ENCODE measurements at places on chromosomes 3 and 15.

- no peak for DNase-seq
Measured at GRCh38 chr3:102224171-102224570, 210.6 kb upstream of the ZPLD1 start.

GRCh38 chr3:55508335-55508734, 21.2 kb upstream of the WNT5A start:
- DNase-seq: no peak

DNA sequence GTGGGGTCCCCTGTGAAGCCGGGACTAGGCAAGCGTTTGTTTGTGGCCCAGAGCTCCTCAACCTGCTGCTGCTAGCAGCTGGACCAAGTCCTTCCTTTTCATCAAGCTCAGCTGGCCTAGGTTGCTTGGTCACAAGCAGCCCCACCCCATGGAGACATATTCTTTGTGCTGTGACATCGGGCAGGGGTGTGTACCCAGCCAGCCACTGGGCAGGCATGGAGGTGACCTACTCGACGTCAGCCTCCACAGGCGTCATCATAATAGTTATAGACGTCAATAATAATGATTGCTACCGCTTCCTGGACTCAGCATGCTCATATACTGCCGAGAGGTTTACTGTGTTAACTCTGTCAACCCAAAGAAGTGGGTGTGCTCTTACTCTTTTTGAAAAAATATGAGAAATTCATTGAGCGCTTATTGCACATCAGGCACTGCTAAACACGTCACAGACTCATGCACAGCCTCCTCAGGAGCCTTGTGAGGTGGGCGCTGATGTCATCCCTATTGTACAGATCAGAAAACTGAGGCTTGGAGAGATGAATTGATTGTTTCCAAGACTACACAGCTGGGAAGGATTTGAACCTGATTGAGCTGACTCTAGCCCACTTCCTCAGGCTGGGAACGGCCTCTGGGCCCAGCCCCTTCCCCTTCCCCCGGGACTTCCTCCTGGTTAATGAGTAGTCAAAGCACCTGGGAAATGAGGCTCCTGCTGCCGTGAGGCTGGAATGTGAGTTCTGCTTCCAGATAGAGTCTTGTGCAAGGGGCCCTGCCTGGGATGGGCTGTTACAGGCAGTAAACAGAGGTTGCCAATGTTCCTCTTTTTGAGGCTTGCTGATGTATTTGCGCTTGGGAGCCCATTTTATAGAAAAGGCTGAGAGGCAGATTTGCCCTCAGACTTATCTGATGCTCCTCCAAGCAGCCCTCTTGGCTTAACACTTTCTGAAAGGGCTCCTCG, 16.2 kb downstream of the SLC6A6 start:
- no peak for DNase-seq

DNA sequence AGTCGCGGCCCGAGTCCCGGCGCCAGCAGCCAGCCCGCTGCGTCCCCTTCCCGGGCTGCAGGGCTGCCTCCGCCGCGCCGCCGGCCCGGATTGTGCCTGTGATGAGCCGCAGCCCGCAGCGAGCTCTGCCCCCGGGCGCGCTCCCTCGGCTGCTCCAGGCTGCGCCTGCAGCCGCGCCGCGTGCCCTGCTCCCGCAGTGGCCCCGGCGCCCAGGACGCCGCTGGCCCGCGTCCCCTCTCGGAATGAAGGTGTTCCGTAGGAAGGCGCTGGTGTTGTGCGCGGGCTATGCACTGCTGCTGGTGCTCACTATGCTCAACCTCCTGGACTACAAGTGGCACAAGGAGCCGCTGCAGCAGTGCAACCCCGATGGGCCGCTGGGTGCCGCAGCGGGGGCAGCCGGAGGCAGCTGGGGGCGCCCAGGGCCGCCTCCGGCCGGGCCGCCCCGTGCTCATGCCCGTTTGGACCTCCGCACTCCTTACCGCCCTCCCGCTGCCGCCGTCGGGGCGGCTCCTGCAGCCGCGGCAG, 1.2 kb downstream of the CHST2 start:
- peak; percentile 44 for DNase-seq

- no peak for DNase-seq
Measured at GRCh38 chr3:4906107-4906621, 73.1 kb upstream of the BHLHE40 start.

GRCh38 chr3:99159220-99159762, 257.8 kb upstream of the DCBLD2 start:
- no peak for DNase-seq

GRCh38 chr3:100465892-100466777, 26.3 kb upstream of the TMEM45A start:
- DNase-seq: no peak

GRCh38 chr15:64740311-64741170, 34.8 kb downstream of the RBPMS2 start:
- DNase-seq: peak; percentile 81

- no peak for DNase-seq
Measured at GRCh38 chr3:15427981-15428380, 583 bp downstream of the EAF1 start.

DNA sequence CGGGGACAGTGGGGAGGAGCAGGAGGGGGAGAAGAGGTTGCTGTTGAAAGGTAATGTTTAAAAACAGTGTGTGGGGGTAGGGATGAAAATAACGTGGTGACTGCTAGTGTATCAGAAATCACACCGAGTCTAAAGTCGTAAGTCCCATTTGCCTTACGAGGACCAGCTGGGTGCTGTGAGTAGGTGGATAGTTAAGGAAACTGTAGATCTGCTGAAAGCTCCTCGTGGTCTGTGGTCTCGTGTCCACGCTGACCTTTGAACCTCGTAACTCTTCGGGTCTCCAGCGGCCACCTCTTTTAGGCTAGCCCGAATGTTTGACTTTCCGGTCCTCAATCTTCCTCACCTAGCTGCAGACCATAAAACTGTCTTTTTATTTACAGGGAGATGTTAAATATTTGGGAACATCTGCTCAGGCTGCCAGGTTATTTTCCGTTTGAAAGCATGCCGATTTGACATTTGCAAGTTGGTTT, 29.3 kb upstream of the ST3GAL6 start:
- DNase-seq: no peak

- DNase-seq: no peak
Measured at GRCh38 chr3:14431452-14431916, 29.1 kb downstream of the SLC6A6 start.

GRCh38 chr15:100690032-100690794, 87.8 kb downstream of the ASB7 start:
- DNase-seq: no peak

DNA sequence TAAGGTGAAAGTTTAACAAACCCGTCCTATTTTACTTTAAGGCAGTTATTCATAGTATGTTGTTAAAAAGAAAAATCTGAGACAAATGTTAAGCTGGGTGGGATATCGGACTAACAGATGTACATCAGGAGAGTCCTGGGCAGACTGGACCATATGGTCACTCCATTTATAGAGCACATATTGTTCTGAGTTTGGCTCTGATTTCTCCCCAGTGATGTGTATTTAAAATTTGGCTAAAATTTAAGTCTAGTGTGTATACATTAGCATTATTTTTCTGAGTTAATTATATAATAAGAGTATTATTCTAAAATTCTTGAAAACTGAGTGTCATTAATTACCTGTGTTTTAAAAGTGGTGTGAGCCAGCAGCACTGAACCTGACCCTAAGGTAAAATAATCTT, 6.1 kb downstream of the GMPS start:
- DNase-seq: no peak

- no peak for DNase-seq
Measured at GRCh38 chr15:64348455-64348854, 7.5 kb downstream of the CSNK1G1 start.

GRCh38 chr15:30913761-30914160, 10.0 kb downstream of the FAN1 start:
- no peak for DNase-seq

- no peak for DNase-seq
Measured at GRCh38 chr3:150771600-150771999, 8.6 kb upstream of the SIAH2 start.

- DNase-seq: no peak
Measured at GRCh38 chr3:193021506-193022010, 103.9 kb upstream of the MB21D2 start.

DNA sequence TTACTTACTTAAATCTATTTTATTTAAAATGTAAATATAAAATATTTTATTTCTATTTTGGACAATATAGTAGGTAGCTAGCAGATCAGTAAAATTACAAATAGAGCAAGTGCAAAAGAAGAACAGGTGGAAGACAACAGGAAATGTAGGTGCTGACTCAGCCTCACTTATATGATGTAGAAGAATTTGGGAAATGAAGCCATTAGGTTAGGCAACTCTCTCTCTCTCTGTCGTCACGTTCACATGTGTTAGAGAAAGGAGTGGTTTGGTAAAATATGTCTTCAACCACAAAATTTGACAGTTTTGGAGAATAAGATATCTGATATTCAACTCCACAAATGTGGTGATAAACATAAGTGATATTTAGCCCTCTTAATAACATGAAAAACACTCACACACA, 532.5 kb upstream of the KCNMB2 start:
- DNase-seq: no peak

GRCh38 chr15:43934480-43934879, 107.7 kb downstream of the WDR76 start:
- DNase-seq: no peak

DNA sequence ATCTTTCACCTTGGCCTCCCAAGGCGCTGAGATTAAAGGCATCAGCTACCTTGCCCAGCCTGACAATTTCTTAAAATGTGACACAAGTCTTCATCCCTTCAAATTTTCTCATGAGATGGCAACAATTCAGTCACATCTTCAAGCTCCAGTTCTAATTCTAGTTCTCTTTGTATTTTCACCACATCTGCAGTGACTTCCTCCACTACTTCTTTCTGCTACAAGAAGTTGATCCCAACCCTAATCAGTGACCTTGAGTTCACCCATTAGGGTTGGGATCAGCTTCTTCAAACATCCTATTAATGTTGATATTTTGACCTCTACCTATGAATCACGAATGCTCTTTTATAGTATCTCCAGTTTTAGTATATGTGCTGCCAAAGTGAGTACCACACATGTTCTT, 59.8 kb downstream of the TRIM71 start:
- no peak for DNase-seq

- DNase-seq: no peak
Measured at GRCh38 chr3:39176025-39176714, 16.2 kb downstream of the XIRP1 start.

- DNase-seq: no peak
Measured at GRCh38 chr3:151178208-151178845, 24.7 kb downstream of the GPR171 start.

- DNase-seq: no peak
Measured at GRCh38 chr15:62606376-62607113, 436.0 kb upstream of the TPM1 start.

GRCh38 chr3:50156549-50157493, 1.7 kb downstream of the SEMA3F start:
- DNase-seq: no peak

DNA sequence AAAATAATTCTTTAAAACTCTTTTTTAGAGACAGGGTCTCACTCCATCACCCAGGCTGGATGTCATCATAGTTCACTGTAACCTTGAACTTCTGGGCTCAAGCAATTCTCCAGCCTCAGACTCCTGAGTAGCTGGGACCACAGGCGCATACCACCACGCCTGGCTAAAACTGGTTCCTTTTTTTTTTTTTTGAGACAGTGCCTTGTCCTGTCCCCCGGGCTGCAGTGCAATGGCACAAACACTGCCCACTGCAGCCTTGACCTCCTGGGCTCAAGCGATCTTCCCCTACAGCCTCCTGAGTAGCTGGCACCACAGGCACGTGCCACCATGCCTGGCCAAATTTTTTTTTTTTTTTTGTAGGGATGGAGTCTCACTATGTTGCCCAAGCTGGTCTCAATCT, 23.7 kb upstream of the FURIN start:
- no peak for DNase-seq

GRCh38 chr3:194109192-194109863, 26.6 kb upstream of the HES1 start:
- DNase-seq: no peak

DNA sequence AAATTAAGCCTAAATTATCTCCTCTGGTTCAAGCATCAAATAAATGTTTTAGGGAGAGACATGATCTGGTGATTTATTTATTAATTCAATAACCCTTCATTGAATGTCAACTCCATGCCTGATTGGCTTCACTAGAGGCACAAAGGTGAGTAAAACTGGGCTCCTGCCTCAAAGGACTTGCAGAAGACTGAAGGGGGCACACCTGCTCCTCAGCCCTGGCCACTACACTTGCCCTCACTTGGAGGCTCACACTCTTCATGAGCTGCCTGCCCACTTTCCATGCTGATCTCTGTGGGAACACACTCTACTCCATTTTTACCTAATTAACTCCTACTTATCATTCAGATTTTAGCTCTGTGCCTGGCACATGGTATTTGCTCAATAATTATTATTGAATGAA, 84.4 kb upstream of the KCNMB2 start:
- DNase-seq: no peak

GRCh38 chr3:138202945-138203701, 16.0 kb downstream of the ARMC8 start:
- DNase-seq: no peak

DNA sequence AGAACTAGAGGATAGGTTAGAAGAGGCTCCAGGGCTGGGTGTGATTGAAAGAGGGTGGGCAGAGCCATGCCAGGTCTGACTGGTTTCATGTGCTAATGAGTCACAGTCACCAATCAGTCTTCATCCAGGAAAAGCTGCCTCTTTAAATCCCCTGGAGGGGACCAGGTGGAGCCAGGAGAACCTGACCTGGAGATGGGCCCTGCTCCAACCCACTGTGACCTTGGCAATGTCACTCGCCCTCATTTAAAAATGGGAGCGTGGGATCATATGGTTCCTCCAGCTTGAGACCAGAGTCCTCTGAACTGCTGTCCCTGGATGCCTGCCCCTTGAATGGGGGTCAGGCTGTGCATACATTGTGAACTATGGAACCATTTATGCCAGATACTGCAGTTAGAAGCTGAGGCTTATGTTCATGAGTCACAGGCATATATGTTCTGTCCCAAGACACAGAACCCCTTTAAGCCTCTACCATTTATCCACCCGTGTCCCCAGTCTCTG, 23.0 kb downstream of the HES1 start:
- no peak for DNase-seq

DNA sequence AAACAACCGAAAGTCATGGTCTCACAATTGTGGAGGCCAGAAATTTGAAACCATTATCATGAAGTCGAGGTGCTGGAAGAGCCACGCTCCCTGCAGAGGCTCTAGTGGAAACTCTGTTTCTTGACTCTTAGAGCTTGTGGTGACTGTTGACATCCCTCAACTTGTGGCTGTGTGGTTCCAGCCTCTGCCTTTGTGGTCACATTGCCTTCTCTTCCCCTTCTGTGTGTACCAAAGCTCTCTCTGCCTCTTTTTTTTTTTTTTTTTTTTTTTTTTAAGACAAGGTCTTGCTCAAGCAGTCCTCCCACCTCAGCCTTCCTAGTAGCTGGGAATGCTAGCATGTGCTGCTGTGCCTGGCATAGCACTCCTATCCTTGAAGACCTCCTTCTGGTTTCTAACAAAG, 48.7 kb upstream of the CRTC3 start:
- no peak for DNase-seq

- DNase-seq: no peak
Measured at GRCh38 chr3:37770336-37770735, 91.3 kb upstream of the CTDSPL start.
